ENCODE measurements at places on chromosomes 16 and 17. TPM values are rescaled to one million over a fixed set of nuclear protein-coding genes. Genes with fewer than 3 reads are reported as not detected.

Gene ARL5C
- total RNA-seq: not detected

DNA sequence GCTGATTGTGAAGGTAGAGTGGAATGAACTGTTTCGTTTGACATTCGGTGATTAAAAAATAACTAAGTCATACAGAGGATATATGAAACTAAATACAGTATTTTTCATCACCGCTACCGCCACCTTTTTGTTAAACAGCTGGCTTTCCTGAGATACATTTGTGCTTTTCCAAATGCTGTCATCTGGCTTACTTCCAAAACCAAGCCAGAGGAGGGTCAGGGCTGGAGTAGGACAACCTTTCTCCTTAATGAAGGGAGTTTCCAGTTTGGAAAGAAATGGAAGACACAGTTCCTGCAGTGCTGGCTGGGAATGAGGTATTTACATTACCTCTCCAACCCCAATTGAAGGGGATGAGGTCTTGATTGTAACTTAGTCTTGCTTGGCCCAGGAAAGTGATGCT, 3.2 kb downstream of the TNRC6C start:
- DNase-seq: no peak

GRCh38 chr17:62094175-62094574, 29.1 kb upstream of the MED13 start:
- no peak for DNase-seq

- DNase-seq: no peak
Observed at GRCh38 chr16:55435387-55435786, 43.6 kb upstream of the MMP2 start.

- DNase-seq: no peak
Observed at GRCh38 chr16:86242244-86243122, 267.8 kb upstream of the FOXF1 start.

GRCh38 chr17:56011406-56012131, 141.7 kb upstream of the ANKFN1 start:
- no peak for DNase-seq

Gene RAMP2
- total RNA-seq: 5.3 TPM

GRCh38 chr17:50318501-50319285, 27.2 kb upstream of the XYLT2 start:
- peak; percentile 52 for DNase-seq

DNA sequence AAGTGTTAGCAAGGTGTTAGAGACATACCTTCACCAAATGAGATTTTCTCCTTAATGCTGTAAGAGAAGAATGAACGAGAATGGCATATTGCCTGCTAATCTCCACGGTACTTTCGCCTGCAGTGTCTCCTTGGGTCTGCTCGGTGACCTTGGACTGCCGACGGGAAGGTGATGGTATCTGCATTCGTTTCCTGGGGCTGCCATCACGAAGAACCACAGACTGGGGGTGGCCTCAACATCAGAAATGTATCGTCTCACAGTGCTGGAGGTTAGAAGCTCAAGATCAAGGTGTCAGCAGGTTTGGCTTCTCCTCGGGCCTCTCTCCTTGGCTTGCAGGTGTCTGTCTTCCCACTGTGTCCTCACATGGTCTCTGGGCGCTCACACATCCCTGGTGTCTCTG, 86.3 kb upstream of the TNRC6C start:
- no peak for DNase-seq

Measured in kidney epithelial cell (primary cell).